ENCODE measurements at places on chromosomes 1 and 21.

- no peak for DNase-seq
Observed at GRCh38 chr1:147496571-147497210, 44.6 kb upstream of the BCL9 start.

DNA sequence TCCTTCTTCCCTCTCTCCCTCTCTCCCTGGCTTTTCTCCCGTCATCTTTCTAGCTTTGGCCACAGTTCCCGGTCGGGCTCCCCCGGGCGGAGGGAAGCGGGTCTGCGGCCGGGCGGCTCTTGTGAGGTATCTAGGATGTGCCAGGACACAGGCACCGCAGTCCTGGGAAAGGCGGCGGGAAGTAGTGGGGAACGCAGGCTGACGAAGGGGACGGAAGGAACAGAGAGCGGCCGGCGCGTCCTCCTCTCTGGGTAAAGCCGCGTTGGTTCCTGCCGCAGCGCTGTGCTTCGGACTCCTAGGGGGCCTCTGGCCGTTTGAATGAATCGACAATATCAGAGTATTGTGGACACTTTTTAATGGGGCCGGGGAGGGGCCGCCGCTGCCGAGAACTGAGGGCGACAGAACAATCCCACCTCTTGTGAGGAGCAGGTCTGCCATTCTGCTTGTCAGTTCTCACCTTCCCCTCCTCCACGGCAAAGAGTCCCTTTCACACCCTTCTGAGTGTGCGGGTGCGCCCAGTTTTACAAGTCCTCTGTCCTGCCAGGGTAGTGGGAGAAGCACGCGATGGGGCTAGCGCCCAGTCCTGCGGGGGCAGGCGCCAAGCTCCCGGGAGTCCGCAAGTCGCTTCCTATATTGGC lies 1.2 kb upstream of the LHX9 start:
- no peak for DNase-seq

- DNase-seq = no peak
Observed at GRCh38 chr1:101128211-101128727, 102.7 kb upstream of the DPH5 start.

GRCh38 chr1:184597650-184598357 lies 156.9 kb downstream of the EDEM3 start:
- DNase-seq = no peak

GRCh38 chr1:145714524-145715111 lies 4.7 kb upstream of the CD160 start:
- DNase-seq = no peak

DNA sequence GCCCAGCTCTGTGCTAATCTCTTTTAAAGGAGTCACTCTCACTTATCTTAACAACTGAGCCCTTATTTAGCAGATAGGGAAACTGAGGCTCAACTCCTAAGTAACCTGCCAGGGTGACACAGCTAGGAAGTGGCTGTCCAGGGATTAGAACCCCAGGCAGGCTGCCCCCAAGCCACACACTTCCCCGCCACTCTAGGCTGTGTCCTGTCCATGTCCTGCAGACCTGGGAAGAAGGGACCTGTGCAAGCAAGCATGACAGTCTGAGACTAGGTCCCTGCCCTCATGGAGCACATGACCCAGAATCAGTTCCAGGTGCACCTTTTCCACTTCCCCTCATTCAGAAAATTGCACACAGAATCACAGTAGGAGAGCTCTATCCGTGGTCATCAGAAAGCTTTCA lies 12.2 kb downstream of the KIAA1614 start:
- DNase-seq = no peak

DNA sequence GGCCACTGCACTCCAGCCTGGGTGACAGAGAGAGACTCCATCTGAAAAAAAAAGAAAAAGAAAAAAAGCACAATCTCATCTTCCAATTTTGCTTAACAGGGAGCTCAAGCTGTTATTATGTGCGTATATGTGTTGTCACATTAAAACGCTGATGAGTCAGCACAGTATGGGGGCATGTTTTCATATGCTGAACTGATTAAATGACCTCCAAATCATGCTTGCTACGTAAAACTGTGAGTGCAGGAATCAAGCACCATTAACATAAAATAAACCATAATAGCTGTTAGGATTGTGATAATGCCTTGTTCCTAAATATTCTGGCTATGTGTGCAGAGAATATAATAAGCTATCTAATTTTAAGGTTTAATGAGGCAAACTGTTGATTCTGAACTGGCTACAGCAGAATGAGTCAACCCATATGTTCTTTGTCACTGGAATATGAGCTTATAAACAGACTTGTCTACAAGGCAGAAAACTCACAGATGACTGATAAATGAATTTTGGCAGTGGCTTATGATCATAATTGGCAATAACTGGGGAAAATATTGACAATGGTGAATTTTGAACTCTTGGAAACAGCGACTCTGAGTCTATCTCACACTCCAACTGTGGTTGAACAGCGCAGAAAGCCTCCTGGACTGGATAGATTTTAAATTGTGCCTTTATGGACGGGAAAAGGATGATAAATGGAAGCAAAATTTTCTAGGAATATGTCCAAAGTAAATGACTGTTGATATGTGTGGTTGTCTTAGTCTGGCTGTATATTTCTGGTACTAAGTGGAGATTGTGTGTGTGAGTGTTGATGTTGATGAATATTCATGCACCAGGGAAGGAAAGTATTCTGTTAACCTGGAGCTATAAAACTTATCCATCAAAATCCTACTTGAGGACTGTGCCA lies 75.5 kb downstream of the VCAM1 start:
- DNase-seq = no peak

GRCh38 chr1:168907053-168907452 lies 178.0 kb upstream of the DPT start:
- DNase-seq = no peak

- no peak for DNase-seq
Observed at GRCh38 chr1:100217834-100218233, 31.8 kb downstream of the DBT start.

- no peak for DNase-seq
Observed at GRCh38 chr1:203289982-203290260, 15.4 kb upstream of the BTG2 start.

DNA sequence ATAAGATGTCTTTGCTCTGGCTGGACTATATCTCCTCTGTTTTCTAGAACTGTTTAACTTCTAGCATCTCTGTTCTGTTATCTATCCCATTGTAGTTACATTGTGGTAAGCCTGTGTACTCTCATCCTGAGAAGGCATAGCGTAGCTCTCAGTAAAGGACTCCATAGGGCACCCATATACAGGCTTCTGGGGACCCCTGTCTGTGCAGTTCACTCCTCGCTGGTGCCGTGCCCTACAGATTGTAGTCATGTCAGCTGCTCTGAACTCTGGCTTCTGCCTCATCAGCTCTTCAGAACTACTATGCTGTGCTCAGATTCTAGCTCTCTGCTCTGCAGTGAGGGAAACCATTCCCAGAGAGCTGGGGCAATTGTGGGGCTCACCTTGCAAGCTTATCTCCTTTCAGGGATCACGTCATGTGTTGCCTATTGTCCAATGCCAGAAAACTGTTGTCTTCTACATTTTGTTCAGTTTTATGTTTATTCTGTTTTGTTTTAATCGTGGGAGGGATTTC lies 181.3 kb upstream of the USP24 start:
- no peak for DNase-seq

- DNase-seq = no peak
Observed at GRCh38 chr21:42524341-42525028, 10.8 kb downstream of the SLC37A1 start.

DNA sequence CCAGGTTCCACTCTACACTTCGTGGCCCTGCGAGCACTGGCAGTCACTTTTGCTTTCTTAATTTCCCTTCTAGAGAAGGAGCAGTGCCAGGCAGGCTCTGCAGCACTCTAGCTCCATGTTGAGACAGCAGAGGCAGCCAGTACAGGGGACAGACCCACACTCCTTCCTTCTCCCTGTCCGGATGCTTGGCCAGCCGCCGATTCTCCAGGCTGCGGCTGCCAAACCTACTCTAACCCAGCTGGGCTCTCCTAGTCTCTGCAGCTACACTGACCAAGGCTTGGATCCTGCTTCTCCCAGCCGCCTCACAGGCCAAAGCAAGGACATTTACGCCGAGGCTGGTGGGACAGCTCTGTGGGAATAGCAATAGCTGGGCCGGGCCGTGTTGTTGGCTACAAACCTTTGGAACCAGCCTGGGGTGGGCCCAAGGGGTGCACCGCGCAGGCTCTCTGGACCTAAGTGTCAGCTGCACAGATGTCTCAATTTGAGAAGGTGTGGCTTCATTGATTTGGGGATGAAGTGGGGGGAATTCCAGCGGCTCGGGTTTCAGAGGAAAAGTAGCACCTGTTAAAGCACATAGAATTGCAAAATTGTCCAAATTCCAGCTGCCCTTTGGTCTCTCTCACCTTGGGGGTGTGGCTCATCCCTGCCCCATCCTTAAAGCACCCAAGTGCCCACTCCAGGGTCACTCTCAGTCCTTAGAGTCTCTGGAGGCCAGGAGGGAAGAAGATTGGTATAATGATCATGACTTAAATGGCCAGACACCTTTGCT lies 3.2 kb downstream of the BARHL2 start:
- DNase-seq = no peak

GRCh38 chr1:248183996-248184395 lies 9.4 kb downstream of the OR2M2 start:
- DNase-seq = no peak

- DNase-seq = no peak
Observed at GRCh38 chr1:157199421-157199755, 61.2 kb upstream of the ETV3 start.

- DNase-seq = no peak
Observed at GRCh38 chr1:217067642-217068041, 344.4 kb upstream of the ESRRG start.

GRCh38 chr1:221801773-221802516 lies 60.1 kb upstream of the DUSP10 start:
- no peak for DNase-seq

DNA sequence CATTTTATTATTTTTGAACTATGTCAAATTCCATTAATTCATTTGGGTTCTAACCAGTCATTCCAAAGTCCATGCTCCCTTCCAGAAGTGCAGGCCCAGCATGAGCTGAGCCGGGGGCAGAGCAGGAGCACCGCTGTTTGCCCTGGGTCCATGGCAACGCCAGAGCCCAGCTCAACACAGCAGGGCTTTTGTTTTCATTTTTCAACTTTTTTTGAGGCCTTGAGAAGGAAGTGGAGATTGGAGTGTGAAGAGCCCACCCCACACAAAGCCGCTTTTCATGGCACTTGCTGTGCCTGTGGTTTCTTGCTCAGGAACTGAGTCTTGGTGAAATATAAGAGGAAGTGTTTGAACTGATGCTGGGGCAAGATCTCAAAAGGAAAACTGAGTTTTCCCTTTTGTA lies 13.2 kb upstream of the PRMT2 start:
- DNase-seq = no peak

GRCh38 chr1:14561014-14561693 lies 37.3 kb upstream of the KAZN start:
- DNase-seq = no peak

GRCh38 chr1:101065575-101065974 lies 40.0 kb upstream of the DPH5 start:
- DNase-seq = no peak

DNA sequence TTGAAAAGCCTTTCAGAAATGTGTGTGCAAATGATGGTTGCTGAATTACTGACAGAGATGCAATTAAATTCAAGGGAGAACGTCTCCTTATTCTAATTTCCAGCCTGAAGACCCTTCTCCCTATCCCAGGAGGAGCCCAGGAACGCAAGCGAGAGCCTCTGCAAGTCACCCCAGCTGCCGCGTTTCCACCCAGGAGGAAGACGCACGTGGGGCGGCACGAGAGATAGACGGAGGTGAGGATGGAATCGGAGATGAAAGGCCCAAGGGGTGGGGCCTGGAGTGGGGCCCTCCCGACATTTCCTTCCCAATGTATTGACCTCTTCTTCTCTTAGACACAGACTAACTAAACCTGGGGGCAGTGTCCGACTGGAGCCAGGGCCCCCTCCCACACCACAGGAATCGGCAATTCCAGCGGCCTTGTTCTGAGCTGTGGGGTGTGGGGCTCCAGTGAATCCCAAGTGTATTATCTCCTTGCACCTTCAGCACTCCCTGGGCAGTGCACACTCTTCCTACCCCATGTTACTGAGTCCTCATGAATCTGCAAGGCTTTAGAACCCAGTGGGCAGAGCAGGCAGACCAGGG lies 322.5 kb downstream of the AJAP1 start:
- no peak for DNase-seq

DNA sequence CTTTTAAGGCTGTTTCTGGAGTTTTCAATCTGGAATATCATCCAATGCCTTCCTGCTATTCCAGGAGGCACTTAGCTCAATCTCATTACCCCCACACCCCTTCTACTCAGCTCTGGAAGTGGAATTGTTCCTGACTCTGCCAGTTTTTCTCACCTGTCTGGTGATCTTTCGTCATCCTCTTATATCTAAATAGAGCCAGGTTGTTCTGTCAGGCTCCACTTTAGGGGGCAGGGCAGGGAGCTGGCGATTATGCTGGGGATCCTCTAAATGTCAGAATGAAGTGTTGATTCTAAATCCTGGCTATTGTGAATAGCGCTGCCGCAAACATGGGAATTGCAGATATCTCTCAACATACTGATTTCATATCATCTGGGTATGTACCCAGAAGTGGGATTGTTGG lies 63.6 kb upstream of the ETV3 start:
- no peak for DNase-seq

DNA sequence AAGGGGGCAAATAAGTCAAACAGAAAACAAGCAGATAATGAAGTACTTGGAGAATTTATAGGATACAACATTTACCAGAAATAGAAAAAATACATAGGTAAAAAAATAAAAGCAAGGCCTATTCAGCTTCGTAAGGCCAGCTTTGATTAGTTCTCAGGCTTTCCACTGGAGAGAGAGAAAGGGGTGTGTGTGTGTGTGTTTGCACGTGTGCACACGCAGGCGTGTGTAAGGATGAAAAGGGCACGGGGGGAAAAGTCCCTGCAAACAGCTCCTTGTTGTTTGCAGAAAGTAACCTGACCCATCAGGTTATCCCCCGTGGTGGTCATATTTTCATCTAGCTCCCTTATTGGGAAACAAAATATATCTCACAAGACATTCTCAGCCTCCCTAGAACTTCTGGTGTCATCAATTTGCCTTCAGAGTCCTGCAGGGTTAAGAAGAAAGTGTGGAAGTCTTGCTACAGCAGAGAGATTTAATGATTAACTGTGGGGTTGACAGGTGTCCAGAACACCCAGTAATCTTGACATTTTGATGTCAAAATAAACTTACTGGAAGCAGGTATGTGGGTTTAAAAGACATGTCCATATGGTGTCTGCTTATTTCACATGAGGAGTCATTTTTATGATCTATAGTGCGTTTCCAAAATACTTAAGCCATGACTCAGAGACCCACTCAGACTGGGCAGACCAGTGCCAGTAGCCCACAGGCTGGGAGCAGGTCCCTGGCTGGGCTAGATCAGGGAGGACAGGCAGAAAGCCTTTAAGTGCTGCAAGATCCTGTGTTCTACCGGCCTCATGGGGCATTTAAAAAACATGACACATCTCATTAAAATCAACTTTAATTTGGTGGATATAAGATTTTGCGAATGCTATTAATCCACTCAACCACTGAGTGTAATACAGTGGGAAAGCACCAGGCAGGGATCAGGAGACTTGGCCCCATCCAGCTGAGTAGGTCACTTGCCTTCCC lies 487.6 kb upstream of the CAMK1G start:
- no peak for DNase-seq

- DNase-seq = no peak
Observed at GRCh38 chr1:30371179-30371788, 352.1 kb downstream of the MATN1 start.

GRCh38 chr1:95778217-95778616 lies 544.2 kb downstream of the RWDD3 start:
- DNase-seq = no peak

Measured in T-helper 22 cell (primary cell).